CD4-positive, alpha-beta T cell treated with Interferon gamma for 1 hour (primary cell): ENCODE measurements at places on chromosomes 2 and 18.

GRCh38 chr18:8994603-8995002 is 107.9 kb upstream of the NDUFV2 start:
- DNase-seq: no peak

- no peak for DNase-seq
Observed at GRCh38 chr2:171315781-171316180, 118.0 kb downstream of the METTL8 start.

GRCh38 chr2:15937882-15938802 is 2.2 kb upstream of the MYCN start:
- DNase-seq: no peak

DNA sequence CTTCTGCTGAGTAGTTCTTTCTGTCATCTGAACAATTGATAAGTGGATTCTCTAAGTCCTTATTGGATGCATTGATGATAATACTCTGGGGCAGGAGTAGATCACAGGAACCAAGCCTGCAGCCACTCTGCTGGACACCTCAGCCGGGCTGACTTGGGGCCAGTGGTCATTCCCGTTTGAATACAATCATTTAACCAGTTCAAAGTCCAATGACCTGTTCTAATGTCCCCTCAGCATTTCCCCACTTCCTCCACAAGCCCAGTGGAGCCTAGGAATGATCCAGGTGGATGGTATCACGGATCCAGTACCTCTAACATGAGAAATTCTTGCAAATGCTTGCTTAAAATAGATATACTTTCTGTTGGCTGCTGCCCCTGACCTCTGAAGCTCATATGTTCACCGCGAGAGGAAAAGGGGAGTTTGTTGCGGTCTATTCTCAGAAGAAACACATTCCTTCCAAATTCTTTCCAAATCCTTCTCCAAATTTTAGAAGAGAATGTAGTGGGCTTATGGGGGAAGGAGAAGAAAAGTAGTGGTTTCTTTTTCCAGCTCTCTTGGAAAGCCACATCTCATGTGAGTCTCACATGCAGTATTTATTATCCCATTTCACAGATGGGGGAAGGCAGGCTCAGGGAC is 170.9 kb downstream of the INHBB start:
- DNase-seq: no peak

DNA sequence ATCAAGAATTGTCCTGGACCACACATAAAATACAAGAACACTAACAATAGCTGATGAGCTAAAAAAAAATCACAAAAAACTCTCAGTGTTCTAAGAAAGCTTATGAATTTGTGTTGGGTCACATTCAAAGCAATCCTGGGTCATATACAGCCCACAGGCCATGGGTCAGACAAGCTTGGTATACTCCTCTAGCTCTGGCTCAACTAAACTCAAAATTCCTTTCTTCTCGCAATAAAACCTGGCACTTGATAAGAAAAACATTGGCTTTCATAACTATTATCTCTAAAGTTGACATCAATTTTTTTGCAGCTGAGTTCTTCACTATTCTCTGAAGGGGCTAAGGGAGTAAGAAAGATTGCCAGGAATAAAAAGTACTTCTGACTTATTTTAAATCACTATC is 38.3 kb downstream of the FBXO48 start:
- no peak for DNase-seq

GRCh38 chr2:95388091-95388692 is 14.3 kb upstream of the FAHD2A start:
- no peak for DNase-seq

GRCh38 chr2:164891460-164891859 is 49.8 kb upstream of the COBLL1 start:
- no peak for DNase-seq

GRCh38 chr2:151851761-151852160 is 23.5 kb upstream of the ARL5A start:
- DNase-seq: no peak

- DNase-seq: no peak
Observed at GRCh38 chr2:196915507-196916189, 10.9 kb downstream of the PGAP1 start.

GRCh38 chr2:23760736-23761135 is 166.2 kb downstream of the ATAD2B start:
- DNase-seq: no peak
